ENCODE measurements at places on chromosomes 12 and 14.

DNA sequence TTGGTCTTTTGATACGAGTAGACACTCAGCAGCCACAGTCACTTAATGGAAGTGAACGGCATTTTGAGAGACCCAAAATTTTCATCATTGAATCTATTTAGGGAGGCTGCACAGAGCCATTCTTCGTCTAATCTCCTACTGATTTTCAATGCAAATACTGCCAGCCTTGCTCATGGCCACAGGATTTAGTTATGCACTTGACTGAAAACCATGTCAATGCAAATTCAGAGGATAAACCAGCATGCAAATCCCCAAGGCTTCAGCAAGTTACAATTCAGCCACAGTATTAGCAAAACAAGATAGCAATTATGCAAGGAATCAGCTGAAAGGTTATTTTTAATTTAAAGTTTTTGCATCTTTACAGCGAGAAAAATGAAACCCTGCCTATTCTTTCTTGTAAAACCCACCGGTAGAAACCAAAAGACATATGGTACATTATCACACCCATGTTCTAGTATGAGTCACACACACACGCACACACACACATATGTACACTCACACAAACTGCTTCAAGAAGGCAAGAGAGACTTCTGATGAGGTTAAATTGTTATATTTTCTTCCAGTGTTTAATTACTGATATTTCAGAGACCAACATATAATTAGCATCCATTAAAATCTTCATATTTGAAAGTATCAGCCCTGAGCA, 985.3 kb upstream of the FLRT2 start:
- no peak for DNase-seq

DNA sequence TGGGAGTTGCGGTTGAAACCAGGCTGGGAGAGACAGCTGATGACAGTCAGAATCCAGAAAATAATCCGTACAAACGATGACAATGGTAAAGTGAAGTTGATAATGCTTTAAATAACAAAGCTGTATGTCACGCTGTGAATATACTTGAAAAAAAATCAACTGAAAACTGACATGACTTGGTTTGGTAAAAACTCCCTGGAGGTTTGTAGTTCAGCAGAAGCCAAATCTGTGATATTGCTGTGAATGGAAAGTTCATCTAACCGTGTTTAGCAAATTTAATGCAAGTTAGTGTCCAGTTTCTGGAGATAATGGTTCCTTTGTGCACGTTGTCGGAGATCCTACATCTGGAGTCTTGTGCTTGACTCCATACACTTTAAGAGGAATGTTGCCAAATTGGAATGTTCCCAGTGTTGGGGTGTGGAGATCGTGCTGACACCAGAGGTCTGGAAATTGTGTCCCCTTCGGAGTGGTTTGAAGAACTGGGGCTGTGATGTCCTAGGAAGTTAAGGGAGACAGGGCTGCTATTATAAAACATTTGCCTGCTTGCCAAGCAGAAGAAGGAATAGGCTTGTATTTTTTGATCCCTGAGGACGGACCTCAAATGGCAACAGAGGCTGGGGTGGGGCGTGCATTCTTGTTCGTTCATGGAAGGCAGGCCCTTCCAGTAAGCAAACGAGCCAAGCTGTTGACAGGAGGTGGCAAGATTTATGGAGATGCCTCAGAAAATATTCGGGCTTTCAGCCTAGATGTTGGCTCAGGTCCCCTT, 30.6 kb downstream of the PPFIBP1 start:
- DNase-seq = no peak

DNA sequence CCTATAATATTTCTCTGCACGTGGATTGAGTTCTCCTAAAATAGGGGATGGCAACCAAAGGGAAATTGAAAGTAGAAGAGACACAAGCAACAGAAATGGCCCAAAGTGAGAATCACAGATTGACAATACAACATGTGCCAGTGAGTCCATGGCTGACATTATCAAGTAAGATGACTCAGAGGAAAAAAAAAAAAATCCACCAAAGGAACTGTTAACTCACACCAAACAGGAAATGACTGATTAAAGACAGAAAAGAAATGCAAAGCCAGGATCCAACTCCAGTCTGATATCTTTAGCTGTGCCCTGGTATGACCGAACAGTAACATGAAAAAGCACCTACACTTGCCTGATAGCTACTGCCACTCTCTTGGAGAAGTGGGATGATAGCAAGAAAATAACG, 485.0 kb downstream of the PRKD1 start:
- DNase-seq = no peak

GRCh38 chr14:69980457-69981425, 101.5 kb downstream of the SMOC1 start:
- DNase-seq = no peak

DNA sequence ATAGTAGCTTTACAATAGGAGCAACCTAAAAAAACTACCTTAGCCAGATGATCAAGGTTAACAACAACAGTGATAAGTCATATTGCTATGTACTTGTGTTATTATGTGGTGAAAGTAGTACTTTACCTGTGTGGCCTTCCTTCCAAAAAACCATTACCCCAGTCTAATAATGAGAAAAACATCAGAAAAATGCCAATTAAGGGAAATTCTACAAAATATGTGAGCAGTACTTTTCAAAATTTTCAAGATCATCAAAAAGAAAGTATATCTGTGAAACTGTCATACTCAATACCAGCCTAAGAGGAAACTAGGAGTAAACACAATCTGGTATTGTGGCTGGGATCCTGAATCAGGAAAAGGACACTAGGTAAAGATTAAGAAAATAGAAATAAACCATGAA, 165.3 kb upstream of the PKP2 start:
- DNase-seq = no peak

- DNase-seq = no peak
Observed at GRCh38 chr12:21827083-21827482, 52.6 kb upstream of the KCNJ8 start.

GRCh38 chr14:103123634-103124500, 606 bp downstream of the TNFAIP2 start:
- no peak for DNase-seq

DNA sequence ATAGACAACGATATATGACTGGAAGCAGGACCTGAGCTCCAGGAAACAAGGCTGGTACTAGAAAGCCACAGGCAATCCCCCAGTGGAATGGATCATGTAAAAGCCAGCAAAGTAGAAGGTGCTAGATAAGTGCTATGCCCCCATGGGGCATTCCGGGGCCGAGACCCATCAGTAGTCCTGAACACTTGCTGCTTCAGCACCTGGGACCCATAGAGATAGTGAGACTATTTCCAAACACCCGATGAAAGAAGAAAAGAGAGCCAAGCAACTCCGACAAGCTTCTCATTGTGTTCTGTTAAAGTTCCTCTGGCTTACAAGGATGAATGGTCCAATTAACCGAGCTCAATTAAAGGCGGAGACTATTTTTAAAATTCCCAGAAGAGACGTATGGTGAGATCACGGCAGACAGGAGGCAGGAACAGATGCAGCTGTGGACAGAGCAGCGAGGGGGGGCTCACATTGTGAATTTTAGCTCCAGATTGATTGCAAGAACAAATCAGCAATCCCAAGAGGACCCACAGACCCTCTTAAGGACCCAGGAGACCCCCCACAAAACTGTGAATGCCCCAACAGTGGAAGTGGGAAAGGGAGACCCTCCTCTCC, 142.5 kb upstream of the OVCH1 start:
- no peak for DNase-seq

DNA sequence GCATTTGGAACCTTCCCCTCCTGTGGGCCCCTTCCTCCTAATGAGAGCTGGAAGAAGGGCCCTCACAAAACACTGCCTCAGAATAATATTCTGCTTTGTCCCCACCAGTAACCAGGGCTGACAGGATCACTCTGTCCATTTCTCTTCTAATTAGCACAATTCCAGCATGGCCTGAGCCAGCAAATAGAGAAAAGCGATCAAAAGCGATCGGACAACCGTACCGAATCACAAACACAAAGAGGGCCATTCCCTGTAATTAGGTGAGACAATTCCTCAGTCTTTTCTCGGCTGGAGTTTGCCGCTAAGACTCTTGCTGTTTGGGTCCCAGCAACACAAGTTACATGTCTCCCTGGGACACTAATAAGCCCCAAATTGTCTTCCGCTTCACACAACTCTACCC, 35.6 kb upstream of the VSX2 start:
- DNase-seq = no peak

DNA sequence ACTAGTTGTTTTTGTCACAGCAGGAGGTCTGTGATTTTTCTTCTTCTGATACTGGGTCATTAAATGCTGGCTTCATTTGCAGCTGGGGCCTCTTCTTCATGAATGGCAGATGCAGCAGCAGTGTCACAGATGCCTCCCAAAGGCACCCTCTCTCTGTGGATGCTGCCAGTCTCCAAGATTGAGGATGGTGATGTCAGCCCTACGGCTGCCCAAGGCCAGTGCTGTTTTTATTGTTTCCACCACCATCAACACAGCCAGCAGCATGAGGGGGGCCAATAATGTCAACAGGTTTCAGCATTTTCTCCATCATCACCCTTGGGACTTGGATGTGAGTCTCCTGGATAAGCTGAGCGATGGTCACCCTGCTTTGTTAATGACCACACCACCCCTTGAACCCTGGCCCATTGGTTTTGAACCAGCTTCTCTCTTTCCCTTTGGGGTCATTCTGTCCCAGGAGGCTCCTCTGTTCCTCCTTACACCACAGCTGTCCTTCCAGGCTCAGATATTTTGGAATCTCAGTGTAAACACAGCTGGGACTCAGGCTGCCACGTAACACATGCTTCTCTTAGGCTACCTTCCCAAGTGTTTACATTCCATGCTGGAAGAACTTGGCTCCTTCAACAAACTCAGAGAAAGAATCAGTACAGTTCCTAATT, 151.7 kb upstream of the DDHD1 start:
- no peak for DNase-seq

DNA sequence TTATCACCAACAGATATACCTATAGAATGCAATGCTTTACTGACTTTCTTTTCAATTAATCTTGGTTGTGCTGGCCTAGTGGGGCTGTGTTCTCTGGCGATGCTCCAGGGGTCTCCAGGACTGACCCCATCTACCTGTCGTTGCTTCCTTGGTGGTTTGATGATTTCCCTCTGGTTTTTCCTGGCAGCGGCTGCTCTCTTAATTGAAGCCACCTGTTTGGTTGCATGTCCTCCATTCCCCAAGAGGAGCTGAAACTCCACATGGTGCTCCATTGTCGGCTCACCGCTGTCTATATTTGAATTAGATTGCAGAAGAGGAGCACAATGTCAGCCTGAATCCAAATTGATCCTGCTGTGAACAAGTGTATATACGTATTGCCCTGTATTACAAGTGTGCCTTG, 7.1 kb upstream of the IFNG-AS1 start:
- DNase-seq = no peak

- no peak for DNase-seq
Observed at GRCh38 chr12:11863478-11863906, 207.2 kb upstream of the BCL2L14 start.

- no peak for DNase-seq
Observed at GRCh38 chr14:34113991-34114390, 163.1 kb upstream of the EGLN3 start.

DNA sequence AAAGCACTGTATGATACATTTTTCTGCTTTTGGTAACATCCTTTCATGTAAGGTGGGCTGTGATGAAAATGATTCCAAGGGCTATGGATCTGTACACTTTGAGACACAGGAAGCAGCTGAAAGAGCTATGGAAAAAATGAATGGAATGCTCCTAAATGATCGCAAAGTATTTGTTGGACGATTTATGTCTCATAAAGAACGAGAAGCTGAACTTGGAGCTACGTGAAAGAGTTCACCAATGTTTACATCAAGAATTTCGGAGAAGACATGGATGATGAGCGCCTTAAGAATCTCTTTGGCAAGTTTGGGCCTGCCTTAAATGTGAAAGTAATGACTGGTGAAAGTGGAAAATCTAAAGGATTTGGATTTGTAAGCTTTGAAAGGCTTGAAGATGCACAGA, 22.1 kb upstream of the SRGAP1 start:
- no peak for DNase-seq

- no peak for DNase-seq
Observed at GRCh38 chr12:110134691-110135411, 10.7 kb downstream of the IFT81 start.

GRCh38 chr12:58095002-58095401, 153.6 kb downstream of the ATP23 start:
- DNase-seq = no peak

- no peak for DNase-seq
Observed at GRCh38 chr12:61011767-61012423, 1248.3 kb upstream of the USP15 start.

DNA sequence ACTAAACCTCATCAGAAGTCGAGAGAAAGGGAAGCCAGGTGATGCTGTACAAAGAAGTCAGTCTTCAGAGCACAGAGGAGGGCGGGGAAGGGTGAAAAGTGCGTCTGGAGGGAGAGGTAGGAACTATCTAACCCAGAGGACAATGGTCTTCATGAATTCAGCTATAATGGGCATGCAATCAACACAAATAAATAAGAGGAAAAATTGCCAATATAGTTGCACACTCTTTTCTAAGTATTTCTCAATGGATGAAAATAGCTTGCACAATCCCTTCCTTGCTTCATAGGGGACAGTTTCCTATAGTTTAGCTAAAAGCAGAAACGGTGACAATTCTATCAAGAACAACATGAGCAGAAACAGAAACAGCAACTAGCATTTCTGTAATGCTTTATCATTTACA, 931.2 kb downstream of the AACS start:
- no peak for DNase-seq

GRCh38 chr12:76197283-76197682, 112.8 kb upstream of the NAP1L1 start:
- DNase-seq = no peak

DNA sequence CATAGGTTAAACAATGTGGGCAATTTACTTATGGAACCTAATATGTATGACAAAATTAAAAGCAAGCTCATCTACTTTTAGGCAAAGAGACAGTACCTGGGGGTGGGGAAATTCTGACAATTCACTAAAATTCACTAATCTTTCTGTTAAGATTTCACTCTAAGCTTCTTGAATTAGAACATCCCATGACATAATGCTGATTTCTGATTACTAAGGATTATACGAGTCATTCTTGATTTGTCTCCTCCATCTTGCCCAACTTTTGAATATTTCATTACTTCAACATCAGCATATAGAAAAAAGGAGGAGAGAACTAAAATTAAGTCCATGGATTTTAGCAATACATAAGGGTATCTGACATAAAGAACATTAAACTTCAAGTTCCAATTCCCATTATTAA, 2.4 kb downstream of the CEP83 start:
- DNase-seq = no peak

DNA sequence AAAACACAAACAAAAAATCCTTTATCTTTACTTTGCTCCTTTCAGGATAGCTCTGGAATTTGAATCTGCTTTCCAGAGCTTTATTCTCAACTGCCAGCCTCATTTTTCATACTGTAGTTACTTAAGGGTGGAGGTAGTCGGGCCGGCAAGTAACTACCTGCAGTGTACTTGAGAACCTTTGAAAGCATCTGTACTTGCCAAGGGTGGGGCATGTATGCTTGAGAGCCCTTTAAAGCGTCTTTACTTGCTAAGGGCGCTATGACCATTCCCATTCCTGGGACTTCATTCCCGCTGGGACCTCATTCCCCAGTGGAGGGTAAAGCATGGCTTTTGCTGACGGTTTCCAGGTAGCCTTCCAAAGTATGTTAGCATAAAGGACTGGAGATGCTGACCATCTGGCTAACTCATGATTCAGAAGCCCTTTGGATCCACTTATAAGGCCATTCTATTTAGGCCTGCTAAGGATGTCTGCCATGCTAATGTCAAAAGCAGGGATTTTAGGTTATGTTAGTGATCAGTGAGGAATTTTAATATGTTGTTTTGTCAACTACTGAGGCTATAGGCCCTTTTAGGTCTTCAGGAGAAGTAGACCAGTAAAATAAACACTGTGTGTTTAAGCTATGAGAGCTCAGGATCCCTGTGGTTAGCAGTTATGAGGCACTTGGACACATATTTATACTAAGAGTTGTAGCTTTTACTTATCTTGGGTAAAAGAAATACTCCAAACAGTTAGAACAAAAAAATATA, 74.9 kb downstream of the CRADD start:
- no peak for DNase-seq
